ENCODE measurements at places on chromosomes 11 and 22.
A peak's percentile ranks its signal among the peaks of the same experiment; 100 is the strongest.

DNA sequence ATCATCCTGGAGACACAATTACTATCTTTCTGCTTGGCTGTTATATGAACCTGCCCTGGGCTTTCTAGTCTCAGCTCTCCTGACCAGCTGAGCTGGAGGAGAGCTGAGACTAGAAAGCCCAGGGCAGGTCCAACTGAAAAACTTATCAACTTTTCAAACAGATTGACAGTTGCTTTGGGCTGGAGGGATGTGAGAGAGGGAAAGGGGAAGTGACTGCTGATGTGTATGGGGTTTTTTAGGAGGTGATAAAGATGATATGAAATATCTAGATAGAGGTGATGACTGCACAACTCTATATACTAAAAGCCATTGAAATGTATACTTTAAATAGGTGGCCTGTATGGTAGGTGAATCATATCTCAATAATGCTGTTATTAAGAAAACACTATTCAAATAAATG is 60.2 kb upstream of the CHRM4 start:
- no peak for DNase-seq

DNA sequence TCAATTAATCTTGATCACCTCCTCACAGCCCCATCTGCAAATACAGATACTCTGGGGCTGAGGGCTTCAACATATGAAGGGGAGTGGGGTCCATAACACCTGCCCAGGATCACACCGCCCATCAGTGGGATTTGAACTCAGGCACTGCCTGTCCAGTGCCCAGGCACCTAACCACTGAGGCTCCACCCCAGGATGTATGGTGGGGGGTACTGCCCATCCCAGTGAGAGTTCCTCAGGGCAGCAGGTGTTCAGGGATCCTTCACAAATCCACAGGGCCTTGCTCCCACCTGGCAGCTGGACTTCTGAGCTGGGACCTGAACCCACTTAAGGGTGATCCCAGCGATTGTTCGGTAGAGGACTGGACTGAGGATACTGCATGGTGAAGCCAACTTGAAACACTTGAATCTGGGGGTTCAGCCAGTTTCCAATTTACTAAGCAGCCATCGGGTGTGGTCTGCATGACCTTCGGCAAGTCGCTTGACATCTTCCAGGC is 33.3 kb downstream of the PRDM11 start:
- DNase-seq = no peak

GRCh38 chr22:22903355-22903777 is 15.8 kb downstream of the IGLL5 start:
- DNase-seq = no peak

- DNase-seq = no peak
Measured at GRCh38 chr11:79661373-79661772, 220.5 kb upstream of the TENM4 start.

- DNase-seq = peak; percentile 87
Measured at GRCh38 chr11:120334894-120335462, 1.2 kb upstream of the ARHGEF12 start.

DNA sequence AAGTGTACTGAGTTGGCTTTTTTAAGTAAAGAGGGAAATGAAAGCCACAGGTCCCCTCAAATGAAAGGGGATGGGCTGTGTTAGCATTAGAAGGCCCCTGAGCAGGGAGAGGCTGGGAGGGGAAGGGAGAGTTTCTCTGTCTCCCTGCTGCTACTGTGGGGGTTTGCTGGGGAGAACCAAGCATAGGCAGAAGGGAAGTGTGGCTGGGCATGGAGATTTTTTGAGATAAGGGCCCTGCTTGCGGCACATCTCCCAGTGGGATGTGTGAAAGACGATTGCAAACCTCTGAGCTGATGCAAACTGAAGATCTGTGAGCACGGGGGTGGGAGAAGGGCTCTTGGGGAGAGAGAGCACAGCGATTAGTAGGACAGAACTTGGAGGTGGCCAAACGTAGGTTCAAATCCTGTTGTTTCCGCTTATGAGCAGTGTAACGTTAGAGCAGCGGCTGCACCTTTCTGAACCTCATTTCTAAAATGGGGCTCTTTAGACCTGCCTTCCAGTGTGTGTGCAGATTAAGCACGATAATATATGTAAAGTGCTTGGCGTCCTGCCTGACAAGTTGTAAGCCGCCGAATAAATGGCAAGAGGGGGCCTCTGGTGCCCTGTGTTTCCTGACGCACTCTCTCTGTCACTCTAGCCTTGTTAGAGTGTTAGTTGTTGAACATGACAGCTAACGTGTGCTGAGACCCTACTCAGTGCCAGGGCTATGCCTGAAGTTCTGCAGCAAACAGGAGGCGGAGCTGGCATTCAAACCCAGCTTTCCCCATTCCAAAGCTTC is 122.3 kb downstream of the GRIK4 start:
- DNase-seq = no peak

GRCh38 chr22:35140879-35141745 is 75.2 kb downstream of the ISX start:
- DNase-seq = no peak

- DNase-seq = no peak
Measured at GRCh38 chr22:20234760-20235388, 33.2 kb downstream of the RTN4R start.

- DNase-seq = no peak
Measured at GRCh38 chr11:127075758-127076157, 75.2 kb upstream of the KIRREL3 start.

GRCh38 chr11:130583801-130584211 is 135.4 kb downstream of the ADAMTS15 start:
- no peak for DNase-seq

DNA sequence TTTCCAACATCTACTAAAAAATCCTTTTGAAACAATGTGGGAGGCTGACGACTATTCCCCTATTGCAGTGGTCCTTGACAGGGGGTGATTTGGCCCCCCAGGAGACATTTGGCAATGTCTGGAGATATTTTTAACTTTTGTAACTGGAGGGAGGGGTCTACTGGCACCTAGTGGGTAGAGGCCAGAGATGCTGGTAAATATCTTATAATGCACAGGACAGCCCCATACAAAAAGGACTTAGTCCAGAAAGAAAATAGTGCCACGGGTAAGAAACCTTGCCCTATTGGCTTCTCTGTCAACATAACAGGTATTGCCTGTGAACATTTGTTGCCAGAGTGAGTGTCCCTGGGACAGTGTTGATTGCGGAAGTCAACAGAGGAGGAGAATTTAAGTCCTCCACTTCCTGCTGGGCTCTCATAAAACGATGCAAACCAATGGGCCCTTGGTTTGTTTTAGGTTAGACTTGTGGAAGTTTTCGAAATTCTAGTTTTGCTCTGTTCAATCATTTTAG is 101.6 kb downstream of the MAML2 start:
- no peak for DNase-seq

DNA sequence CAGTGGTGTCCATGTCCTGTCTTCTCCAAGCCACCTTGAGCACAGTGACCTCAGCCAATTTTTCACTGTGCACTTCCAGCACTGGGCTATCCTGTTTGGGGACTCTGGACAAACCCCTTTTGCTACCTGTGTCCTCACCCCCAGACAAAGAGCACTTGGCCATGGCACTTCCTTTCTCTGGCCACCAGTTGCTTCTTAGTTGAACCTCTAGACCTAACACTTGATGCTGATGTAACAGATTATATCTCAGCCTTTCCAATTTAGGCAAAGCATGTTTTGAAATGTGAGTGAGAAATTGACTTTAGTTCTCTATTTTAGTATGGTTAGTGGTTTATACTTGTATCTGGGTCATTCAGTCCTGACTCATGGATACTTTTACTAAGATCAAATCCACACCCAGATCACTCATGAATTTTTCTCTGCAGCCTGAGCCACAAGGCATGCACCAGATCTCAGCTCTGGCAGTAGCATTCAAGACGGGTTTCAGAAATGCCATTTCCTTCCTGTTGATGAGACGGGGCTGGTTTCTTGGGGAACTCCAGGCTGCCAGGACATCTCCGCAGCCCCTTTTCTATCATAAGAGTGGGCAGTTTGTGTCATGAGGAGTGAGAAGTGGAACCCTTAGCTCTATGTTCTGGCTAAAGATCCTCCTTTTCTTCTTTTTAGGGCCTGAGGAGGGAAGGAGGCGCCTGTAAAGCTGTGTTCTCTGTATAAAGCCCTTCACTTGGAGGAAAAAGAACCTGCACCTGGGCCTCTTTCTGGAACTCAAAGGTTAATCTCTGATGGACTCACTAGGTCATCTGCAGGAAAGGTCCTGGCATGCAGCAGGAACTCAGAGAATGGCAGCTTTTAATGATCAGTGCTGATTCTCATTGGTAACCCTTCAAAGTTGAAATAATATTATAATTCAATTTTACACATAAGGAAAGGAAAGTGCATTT is 185.6 kb upstream of the TENM4 start:
- DNase-seq = no peak

DNA sequence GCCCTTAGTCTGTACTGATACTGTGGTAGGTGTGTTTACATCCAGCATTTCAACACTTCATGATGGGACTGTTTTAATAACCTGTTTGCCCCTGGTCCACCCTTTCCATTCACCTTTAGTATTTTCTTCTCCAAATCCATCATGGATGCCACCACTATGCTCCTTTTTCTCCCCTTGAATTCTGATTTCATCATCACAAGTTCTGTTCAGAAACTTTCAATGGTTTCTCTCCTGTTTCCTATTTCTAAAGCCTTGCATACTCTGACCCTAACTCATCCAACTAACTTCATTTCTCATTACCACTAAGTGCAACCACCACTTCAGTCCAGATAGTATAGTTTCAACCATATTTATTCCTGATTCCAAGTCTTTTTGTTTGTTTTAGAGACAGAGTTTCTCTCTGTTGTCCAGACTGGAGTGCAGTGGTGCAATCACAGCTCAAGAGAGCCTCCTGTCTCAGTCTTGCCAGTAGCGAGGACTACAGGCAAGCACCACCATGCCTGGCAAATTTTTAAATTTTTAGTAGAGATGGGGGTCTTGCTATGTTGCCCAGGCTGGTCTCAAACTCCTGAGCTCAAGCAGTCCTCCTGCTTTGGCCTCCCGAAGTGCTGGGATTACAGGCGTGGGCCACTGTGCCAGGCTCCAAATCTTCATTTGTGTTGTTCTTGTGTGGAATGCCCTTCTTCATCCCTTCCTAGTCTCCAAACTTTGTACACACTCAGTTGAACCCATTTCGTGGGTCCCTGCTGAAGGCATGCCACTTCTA is 1.2 kb upstream of the LIN7C start:
- DNase-seq = no peak

DNA sequence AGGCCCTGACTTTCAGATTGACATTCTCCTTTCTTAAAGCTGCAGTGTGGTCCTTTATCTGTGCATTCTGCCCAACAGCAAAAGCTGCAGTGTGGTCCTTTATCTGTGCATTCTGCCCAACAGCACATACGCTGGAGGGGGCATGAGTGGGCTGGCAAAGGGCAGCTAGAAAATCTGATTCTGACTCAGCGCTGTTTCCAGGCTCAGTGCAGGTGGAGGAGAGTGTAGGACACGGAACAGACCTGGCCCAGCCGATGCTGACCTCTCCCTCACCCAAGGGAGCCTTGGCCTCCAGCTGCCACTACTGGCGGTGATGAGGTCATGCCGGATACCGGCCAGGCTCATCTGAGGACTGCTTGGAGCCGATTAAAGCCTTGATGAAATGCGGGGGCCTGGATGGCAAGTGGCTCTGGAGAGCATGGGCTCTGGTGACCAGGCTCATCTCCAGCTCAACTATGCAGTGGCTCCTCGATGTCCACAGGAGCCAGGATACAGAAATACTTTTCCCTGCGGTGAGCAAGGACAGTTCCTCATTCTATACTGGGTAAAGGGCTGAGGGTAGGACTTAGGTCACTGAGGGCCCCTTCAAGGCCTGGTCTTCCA is 84.6 kb downstream of the CLPB start:
- DNase-seq = no peak

DNA sequence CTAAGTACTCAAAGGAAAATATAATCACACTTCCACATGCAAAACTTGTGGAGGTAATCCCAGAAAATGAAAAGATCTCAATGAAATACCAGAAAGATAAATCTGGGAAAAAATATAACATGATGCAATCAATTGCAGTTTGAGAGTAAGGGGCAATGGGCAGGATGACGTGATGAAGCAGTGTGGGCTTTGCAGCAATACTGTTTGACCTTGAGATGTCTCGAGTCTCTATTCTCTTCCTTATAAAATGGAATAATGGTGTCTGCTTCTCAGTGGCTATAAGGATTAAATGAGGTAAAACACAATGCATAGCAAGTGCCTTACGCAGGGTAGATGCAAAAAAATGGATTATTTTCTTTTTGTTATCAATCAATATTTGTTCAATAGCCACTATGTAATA is 447.5 kb downstream of the BUD13 start:
- no peak for DNase-seq

- DNase-seq = no peak
Measured at GRCh38 chr11:30938171-30938570, 352.0 kb upstream of the MPPED2 start.

- DNase-seq = no peak
Measured at GRCh38 chr22:44045145-44045544, 21.0 kb downstream of the PARVB start.

DNA sequence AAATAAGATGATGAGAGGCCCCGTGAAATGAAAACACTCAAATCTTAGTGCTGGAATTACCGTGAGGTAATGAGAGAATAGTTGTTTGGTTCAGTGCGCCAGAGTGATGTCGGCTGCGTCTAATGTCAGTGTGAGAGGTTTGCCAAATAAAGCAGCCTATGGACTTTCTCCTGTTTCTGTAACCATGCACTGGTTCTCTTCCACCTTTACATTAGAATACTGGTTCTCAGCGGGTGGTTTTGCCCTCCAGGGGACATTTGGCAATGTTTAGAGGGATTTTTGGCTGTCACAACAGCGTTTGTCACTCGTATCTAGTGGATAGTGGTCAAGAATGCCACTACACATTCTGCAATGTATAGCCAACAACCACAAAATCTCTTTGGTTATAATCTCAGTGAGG is 1.1 kb downstream of the OOSP4B start:
- DNase-seq = no peak

- DNase-seq = no peak
Measured at GRCh38 chr22:17245341-17245740, 26.1 kb upstream of the ADA2 start.

- no peak for DNase-seq
Measured at GRCh38 chr11:27477243-27477642, 4.7 kb upstream of the LGR4 start.

GRCh38 chr11:19658344-19658743 is 54.3 kb upstream of the NAV2 start:
- no peak for DNase-seq

DNA sequence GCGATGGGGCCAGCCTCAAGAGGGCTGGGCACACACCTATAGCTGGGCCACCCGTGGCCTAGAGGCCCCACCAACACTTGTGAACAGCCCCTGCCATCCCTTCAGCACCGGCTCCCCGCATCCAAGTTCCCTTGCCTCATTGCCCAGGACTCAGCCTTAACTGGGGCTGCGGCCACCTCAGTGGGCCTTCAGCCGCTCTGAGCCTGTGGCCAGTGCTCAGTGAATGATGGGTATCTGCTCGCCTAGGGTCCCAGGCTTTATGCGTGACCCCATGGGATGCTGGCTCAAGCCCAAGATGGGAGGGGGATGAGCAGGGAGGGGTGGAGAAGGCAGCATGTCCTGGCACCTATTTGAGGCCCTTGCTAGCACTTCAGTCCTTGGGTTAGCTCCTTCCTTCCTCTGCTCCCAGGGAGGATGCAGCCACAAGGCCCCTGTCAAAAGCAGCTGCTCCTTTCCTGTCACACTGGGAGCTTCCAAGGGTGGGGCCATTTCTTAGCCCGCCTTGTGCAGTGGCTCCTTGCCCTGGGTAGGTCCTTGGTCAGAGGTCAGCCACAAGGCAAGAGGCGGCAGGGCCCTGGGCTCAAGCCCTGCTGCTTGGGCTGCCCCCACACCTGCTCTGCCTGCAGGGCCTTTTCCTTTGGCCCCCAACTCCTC is 31.8 kb downstream of the GNAZ start:
- no peak for DNase-seq

- DNase-seq = no peak
Measured at GRCh38 chr11:75429902-75430713, 2.9 kb downstream of the KLHL35 start.

All from KG1 (cell line).